ENCODE measurements at places on chromosomes 6 and 20.

DNA sequence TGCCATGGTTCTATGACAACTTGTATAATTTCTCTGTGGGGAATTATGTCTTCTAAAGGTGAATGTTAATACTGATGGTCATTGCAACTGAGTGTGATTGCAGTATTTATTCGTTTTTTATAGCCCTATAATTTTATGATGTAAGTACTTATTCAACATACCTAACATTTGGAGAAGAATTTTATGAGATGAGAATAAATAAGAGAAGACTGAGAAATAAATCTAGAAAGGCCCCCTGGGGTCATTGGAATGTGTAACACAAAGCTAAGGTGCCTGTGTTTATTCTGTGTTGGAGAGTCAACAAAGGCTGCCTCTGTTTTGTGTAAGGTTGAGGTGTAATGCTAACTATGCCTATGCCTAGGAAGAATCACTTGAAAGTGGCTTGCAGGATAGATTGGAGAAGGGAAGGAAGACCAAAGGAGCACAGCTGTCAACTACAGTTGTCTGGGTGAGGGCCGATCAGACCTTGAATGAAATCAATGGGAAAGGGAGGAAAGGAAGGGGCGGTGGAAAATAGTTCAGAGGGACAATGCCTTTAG, 1076.7 kb downstream of the KIF16B start:
- DNase-seq, result no peak

DNA sequence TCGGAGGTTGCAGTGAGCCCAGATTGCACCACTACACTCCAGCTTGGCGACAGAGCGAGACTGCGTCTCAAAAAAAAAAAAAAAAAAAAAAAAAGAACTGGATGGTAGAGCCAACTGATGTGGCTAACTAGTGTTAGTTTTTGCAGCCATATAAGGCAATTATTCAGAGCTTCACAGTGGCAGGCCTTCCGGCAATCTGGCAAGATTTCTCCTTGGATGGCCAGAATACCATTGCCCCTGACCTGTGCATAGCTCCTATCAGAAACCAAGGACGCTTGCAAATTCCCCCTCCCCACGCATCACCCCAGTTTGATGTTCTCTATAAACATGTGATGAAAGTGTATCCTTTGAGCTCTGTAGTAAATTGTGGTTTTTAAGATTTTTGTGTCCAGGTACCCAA, 127.0 kb downstream of the RNF144B start:
- DNase-seq, result no peak

GRCh38 chr6:24273096-24273870, 84.6 kb downstream of the DCDC2 start:
- no peak for DNase-seq

DNA sequence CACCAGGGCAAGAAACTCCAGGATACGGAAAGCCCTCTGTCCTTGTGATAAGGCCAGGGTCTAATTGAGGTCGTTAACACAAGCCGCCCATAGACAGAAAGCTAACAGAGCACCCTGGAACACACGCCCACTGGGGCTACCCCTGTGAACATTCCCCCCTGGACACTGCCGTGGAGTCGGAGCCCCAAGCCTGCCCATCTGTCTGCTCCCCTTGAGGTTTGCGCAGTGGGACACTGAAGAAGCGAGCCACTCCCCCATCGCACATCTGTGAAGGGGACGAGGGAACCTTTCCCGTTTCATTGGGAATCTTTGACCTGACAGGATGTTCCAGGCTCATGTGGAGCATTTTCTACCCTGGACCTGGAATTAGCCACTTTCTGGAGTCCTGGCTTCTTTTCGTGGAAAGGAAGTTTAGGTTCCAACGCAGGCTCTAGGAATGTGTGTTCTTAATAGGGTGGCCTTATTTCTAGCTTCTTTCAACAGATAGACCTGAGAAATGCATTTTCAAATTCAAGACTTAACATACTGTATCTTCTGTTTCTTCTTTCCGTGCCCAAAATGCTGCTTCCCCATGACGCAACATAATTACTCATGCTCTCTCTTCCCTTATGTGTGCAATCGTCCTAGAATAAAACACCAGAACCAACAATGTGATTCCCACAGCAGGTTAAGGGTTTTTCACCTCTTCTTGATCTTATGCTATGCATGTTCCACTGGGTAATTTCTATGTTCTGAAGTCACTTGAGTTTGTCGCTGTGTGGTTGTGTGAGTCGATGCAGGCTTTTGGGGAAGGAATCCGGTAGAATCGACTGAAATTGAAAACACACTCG, 161.1 kb downstream of the ERMARD start:
- DNase-seq, result no peak

DNA sequence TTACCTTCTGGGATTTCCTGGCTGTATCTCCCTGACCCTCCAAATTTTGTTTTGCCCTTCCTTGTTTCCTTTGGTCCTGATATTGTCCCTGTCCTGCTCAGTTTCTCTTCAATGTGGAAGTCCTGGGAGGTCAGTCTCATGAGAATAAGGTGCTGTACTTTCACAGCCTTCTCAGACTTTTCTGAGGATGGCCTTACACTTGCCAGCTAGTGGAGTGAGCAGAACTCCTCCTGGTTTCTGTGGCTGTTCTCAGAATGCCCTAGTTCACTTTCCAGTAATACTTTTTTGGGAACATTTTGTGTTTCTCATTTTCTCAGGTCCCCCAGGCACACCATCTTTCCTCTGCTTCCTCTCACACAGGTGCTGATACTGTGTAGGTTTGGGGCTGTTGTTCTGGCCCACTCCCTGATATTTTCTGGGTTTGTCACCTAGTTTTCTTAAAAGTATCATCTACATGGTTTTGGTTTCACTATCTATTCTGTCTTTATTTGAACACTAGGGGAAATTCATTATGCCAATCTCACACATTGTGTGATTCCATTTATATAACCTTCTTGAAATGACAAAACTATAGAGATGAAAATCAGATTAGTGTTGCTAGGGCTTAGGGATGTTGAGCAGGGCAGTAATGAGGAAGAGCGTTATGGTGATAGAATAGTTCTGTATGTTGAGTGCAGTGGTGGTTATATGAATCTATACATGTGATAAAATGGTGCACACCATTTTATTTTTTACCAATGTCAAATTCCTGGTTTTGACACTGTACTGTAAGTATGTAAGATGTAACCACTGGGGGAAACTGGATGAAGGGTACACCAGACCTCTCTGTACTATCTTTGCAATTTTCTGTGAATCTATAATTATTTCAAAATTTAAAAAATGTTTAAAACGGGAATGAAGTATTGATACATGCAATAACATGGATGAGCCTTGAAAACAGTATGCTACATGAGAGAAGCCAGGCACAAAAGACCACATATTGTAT, 27.2 kb upstream of the BRPF3 start:
- no peak for DNase-seq

DNA sequence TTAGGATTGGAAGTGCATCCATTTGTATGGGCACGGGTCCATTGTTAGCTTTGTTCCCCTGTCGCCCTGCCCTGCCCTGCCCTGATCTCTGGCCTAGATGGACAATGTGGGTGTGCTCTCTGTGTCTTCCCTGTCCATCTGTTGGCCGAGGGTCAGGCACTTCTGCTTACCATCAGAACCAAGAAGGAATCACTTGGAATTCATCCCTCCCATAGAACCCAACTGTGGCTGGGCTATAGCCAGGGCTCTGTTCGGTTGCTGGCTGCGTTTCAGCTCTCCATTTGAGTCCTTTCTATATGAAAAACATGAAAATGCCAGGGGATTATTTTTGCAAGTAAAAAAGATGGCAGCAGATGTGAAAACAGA, 26.6 kb upstream of the TULP4 start:
- no peak for DNase-seq

- DNase-seq, result no peak
Measured at GRCh38 chr6:140281767-140282166, 907.3 kb upstream of the CITED2 start.

DNA sequence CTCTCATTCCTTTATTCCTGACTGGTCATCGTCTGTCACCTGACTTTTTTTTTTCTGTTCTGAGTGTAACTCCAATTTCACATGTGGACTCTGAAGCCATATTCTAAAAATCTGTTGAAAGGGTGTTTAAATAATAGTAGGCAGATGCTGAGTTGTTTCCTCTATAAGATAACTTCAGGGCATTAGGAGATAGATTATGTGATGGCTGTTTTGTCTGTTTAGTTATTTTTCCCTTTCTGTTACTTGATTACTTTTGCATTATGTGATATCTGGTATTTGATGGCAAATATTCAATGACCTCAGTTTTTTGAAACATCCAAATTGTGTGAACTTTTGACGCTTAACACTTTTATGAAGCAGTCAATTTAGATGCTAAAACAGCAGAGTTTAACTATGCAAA, 486.0 kb downstream of the BCKDHB start:
- DNase-seq, result no peak

GRCh38 chr6:63975699-63976098, 340.1 kb downstream of the PHF3 start:
- DNase-seq, result no peak

DNA sequence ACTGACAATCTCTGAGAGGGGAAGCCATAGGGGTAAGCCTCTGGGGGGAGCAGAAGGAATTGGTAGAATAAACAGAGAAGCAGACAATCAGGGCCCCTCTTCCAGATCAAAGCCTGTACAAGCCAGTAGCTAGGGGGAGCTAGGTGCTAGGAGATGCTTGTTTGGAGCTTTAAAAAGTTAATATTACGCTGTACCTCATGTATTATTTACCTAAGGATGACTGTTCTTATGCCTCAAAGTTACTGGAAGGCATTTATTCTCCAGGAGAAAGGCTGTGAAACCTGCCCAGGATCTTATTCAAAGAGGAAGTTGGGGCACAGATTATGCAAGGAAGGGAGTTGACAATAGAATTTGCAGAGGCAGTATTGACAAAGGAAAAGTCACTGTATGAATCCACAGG, 111.8 kb upstream of the SLC35F1 start:
- no peak for DNase-seq

DNA sequence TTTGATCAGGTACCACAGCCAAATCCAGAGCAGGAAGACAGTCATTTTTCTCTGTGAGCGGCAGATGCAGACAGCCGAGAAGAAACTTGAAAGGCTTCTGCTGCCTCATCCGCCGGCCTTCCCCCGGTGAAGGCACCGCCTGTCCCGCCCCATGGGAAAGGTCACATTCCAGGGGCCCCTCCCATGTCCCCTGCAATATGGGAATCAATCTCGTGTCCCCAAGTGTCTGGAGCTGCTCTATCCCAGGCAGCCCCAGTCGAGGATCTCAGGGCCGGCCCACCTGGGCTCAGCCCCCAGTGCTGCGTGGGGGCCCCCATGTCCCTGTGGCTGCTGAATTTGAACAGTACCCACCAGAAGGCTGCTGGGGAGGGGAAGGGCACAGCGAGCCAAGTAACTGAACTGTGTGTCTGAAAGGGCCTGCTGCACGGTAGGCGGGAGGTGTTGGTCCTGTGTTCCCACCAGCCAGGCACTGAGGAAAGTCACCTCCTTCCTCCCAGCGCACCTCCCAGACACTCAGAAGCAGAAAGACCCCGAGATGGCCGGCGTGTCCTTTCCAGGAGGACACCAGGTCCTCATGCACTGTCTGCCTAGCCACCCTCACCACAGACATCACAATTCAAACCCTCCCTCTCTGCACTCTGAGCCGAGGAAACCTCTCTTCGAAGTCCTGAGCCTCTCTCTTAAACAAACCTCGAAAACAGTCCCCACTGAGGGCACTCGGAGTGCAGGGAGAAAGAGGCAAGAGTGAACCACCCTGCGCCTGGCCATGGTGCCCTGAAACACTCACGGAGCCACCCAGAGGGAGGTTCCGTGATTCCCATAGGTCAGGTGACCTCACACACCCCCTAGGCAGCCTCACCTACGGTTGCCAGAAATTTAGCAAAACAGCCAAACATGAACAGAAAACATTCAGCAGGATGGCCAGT, 99.3 kb downstream of the PSMB1 start:
- no peak for DNase-seq

GRCh38 chr6:33875141-33875581, 71.4 kb upstream of the MLN start:
- DNase-seq, result no peak

DNA sequence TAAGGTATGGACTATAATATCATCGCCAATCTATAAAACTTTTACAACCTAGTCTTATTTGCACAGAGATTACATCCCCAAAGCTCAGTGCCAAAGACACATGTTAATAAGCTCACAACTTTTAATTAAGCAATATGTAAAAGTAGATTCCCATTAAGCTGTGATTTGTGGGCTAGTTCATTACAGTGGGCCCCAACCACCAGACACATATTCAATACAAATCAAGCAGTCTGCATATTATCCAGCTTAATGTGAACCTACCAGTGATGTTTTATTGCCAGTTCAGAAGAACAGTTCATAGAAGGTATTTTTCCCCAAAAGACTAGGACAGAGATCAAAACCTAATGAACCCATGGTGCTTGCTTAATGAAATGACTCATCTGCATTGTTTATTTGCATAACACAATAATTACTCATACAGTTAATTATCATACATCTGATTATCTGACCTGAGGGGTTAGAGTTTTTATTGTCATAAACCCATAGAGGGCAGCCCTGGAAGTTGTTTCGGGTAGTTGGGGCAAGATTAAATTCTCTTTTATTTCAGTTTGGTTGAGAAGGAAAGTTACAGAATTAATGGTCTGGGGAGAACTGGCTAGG, 831.0 kb downstream of the TFAP2A start:
- no peak for DNase-seq

DNA sequence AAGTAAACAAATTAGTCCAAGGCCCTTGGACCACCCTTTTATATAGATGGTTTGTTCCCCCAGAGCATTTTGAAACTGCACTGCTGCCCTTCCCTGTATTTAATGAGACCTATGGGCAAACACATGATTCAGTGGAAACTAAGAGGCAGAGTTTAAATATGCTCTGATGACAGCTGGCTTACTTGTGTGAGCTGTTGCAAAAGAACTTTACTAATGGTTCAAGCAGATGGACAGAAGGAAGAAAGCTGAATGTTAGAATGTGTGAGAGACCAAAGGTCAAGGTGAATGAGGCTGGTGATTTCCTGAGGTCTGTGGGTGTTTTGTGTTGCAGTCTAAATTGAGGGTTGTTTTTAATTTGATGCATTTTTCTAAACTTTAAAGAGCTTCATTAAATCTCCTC, 123.0 kb upstream of the CEP162 start:
- DNase-seq, result no peak

DNA sequence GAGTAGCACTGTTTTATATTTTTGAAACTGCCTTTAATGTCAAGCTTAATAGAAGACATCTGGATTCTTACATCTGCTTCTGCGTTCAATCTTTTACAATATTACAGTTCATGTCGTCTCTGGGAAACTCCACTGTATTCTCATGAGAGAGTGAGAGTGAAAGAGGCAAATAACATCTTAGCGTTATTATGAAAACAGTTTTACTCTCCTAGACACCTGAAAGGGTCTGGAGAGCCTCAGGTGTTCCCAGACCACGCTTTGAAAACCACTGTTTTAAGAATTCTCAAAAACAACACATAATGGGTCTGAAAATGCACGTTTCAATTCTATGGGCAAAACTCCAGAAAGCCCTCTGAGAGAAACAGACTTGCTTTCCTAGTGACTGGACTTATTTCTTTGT, 63.3 kb downstream of the ARHGAP18 start:
- no peak for DNase-seq
